Hepatocyte (in vitro differentiated cells): ENCODE measurements at places on chromosomes 5 and 9. TPM values are rescaled to one million over a fixed set of nuclear protein-coding genes. Genes with fewer than 3 reads are reported as not detected.
A peak's percentile ranks its signal among the peaks of the same experiment; 100 is the strongest.

Gene CLTA
- total RNA-seq = 317 and 339 TPM in 2 replicates

Gene SNCB
- total RNA-seq = not detected in 2 replicates

Gene TAF11L10
- total RNA-seq = not detected in 2 replicates

Gene TMEM167A
- 130 and 174 TPM in 2 replicates for total RNA-seq

Gene KLF4
- 59.8 and 66.8 TPM in 2 replicates for total RNA-seq

Gene MCIDAS
- total RNA-seq = not detected in 2 replicates

Gene SLC6A19
- total RNA-seq = 5.2 and 6.7 TPM in 2 replicates

Gene HEXB
- 216 and 224 TPM in 2 replicates for total RNA-seq

DNA sequence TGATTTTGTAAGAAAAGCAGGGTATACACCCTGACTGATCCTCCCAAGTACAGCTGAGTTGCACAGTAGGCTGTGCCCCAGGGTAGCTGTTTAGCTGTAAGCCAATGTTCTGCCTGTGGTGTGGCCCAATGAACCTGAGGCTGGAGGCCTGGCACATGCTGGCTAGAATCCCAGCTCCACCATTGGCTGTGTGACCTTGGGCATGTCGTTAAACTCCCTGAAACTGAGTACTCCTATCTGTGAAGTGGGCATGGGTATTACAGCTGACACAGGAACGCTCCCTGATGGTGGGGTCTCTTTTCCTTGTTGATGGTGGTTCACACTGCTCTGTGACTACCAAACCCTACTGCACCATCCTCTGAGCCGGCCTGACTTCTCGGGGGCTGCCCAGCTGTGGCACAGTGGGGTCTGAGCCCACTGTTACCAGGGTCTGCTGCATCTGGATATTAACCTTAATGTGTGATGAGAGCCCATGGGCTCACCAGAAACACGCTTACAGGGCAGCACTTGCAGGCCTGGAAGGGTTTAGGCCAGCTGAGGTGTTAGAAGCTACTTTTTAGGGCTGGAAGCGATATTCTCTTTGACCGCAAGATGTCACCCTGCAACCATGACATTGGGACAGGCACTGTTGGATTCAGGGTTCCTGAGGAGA lies 7.0 kb upstream of the GADD45G start:
- no peaks in the 10 kb centered on the region for H3K27me3 ChIP-seq
- no peak overlapping the region for H3K27ac ChIP-seq
- peak; percentile 78 for DNase-seq
- H3K36me3 ChIP-seq = no peaks in the 10 kb centered on the region
- no peak overlapping the region for H3K4me3 ChIP-seq

DNA sequence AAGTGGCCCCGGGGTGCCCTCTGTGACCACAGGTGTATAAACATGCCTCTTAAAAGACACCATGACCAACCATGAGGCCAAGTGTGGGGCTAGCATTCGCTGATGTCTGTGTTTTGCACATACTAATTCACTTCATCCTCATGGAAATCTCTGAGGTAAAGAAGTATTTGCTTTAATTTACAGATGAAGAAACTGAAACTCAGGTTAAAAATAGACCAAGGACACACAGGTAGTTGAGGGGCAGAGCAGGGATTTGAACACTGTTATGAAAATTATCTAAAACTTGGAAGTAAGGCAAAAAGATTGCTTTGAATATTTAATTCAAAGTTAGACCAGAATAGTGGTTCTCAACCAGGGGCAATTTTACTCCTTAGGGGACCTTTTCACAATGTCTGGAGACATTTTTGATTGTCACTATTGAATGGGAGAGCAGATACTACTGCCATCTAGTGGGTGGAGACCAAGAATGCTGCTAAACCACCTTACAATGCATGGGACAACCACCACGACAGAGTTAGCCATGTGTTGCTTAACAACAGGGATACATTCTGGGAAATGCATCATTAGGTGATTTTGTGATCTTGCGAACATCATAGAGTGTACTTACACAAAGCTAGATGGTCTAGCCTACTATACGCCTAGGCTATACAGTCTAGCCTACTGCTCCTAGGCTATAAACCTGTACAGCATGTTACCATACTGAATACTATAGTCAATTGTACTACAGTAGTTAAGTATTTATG lies 8.0 kb upstream of the FXN start:
- no peak overlapping the region for H3K27ac ChIP-seq
- DNase-seq = peak; percentile 76
- no peaks in the 10 kb centered on the region for H3K36me3 ChIP-seq
- H3K27me3 ChIP-seq = no peaks in the 10 kb centered on the region
- no peak overlapping the region for H3K4me3 ChIP-seq

GRCh38 chr5:58266402-58266801 lies 193.5 kb downstream of the PLK2 start:
- H3K4me1 ChIP-seq = no peaks in the 10 kb centered on the region
- H3K27ac ChIP-seq = no peak overlapping the region
- no peaks in the 10 kb centered on the region for H3K36me3 ChIP-seq
- H3K4me3 ChIP-seq = no peak overlapping the region
- DNase-seq = no peak

DNA sequence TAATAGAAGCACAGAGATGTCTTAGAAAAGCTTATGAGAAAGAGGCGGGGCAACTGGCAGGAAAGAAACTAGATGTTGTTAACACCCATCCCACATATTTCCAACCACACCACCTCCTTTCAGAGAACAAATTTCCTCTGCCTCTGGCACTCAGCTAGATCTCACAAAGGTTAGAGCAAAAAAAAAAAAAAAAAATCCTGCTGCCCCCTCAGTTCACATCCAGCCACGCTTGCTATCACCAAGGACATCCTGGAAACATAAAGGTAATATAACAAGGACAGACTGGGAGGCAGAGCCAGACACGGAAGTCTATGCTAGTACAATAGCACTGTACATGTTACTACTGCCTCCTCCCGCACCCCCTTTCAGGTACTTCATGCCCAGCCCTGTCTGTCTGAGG lies 238.0 kb upstream of the PTGER4 start:
- peak; percentile 40 for DNase-seq
- H3K36me3 ChIP-seq = no peaks in the 10 kb centered on the region

GRCh38 chr5:168568738-168569137 lies 10.4 kb downstream of the PANK3 start:
- no peak overlapping the region for H3K4me3 ChIP-seq
- H3K27ac ChIP-seq = no peak overlapping the region
- H3K27me3 ChIP-seq = no peaks in the 10 kb centered on the region
- DNase-seq = no peak
- no peaks in the 10 kb centered on the region for H3K36me3 ChIP-seq
- no peaks in the 10 kb centered on the region for H3K4me1 ChIP-seq

DNA sequence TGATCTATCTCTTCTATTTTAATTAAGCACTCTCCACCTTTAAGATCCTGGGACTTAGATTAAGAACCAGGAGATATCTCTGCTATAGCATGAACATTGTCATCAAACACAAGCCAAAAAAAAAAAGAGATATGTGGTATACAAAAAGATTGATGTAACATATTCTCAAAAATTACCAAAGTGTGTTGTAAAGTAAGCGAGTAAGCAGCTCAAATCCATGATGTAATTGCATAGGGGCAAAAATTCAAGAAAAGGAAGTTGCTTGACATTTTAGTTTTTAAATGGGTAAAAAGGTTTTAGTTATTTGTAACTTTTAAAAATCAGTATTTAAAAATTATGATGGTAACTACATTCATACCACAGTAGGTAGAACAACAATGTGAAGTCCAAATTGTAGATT lies 40.7 kb downstream of the CNTRL start:
- H3K27me3 ChIP-seq = no peaks in the 10 kb centered on the region
- H3K4me3 ChIP-seq = no peak overlapping the region
- H3K36me3 ChIP-seq = no peaks in the 10 kb centered on the region
- no peak overlapping the region for H3K27ac ChIP-seq
- DNase-seq = no peak

- no peak overlapping the region for H3K4me3 ChIP-seq
- no peak overlapping the region for H3K27ac ChIP-seq
- H3K4me1 ChIP-seq = no peaks in the 10 kb centered on the region
- H3K27me3 ChIP-seq = peaks cover 14% of the 10 kb centered on the region
- no peaks in the 10 kb centered on the region for H3K36me3 ChIP-seq
These were observed 14.9 kb downstream of the ARHGEF28 start for GRCh38 chr5:73640861-73641320.

GRCh38 chr9:129467004-129467588 lies 153.8 kb downstream of the C9orf50 start:
- no peak overlapping the region for H3K4me3 ChIP-seq
- no peaks in the 10 kb centered on the region for H3K36me3 ChIP-seq
- peaks cover 26% of the 10 kb centered on the region for H3K4me1 ChIP-seq
- DNase-seq = no peak
- no peaks in the 10 kb centered on the region for H3K27me3 ChIP-seq

- no peaks in the 10 kb centered on the region for H3K27me3 ChIP-seq
- no peak overlapping the region for H3K27ac ChIP-seq
- H3K36me3 ChIP-seq = no peaks in the 10 kb centered on the region
- H3K4me1 ChIP-seq = peaks cover 3% of the 10 kb centered on the region
These were observed 6.2 kb upstream of the ERGIC1 start for GRCh38 chr5:172827841-172828240.

DNA sequence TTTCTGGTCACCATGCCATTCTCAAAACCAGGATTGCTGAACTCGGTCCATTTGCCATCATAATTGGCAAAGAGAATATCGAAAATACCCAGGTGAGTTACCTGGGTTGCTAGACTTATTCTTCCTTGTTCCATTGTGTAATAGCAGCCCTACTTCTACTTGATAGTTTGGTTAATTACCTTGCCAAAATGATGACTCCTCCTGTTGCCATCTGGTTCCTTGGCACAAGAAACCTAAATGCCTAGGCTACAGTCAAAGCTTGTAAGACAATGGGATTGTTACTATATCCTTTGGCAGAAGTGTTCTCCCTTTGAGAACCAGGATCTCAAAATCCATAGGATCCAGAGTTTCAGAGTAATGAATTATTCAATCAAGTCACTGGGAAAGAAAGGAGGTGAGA lies 373.2 kb upstream of the ACTBL2 start:
- H3K4me1 ChIP-seq = no peaks in the 10 kb centered on the region
- no peaks in the 10 kb centered on the region for H3K27me3 ChIP-seq
- H3K4me3 ChIP-seq = no peak overlapping the region
- no peak overlapping the region for H3K27ac ChIP-seq
- no peaks in the 10 kb centered on the region for H3K36me3 ChIP-seq
- DNase-seq = no peak

DNA sequence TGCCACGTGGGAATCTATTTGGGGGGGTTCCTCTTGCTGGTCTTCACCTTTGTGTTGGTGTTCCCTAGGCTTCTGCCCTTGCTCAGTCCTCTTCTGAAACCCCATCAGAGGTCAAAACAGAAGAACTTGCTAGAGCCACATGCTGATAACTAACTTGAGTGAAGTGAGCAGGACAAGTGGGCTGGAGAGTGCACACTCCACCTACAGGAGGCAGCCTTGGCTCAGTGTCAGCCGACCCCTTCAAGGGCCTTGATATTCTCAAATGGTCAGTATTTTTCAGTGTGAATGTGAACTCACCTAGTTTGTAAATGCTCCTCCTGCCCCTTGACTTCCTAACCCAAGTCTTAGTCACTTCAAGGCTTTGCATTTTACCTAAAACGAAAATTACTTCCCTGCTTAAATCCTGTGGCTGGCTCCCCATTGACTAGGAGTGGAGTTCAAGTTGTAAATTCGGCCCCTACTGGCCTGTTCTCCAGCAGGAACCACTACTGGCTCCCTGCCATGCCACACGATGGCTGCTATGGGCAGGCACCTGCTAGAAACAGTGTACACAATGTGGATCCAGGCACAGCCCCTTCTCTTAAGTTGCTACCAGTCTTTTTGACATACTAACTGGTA lies 3.6 kb upstream of the SLC1A3 start:
- no peaks in the 10 kb centered on the region for H3K36me3 ChIP-seq
- no peaks in the 10 kb centered on the region for H3K4me1 ChIP-seq
- H3K4me3 ChIP-seq = no peak overlapping the region
- no peaks in the 10 kb centered on the region for H3K27me3 ChIP-seq

GRCh38 chr5:141995656-141996055 lies 17.2 kb downstream of the GNPDA1 start:
- H3K36me3 ChIP-seq = no peaks in the 10 kb centered on the region
- no peak overlapping the region for H3K4me3 ChIP-seq
- DNase-seq = no peak

- no peaks in the 10 kb centered on the region for H3K27me3 ChIP-seq
- H3K36me3 ChIP-seq = no peaks in the 10 kb centered on the region
- H3K4me3 ChIP-seq = no peak overlapping the region
- peaks cover 22% of the 10 kb centered on the region for H3K4me1 ChIP-seq
These were observed 290.8 kb downstream of the YTHDC2 start for GRCh38 chr5:113804264-113804663.

- no peak overlapping the region for H3K4me3 ChIP-seq
- no peaks in the 10 kb centered on the region for H3K4me1 ChIP-seq
- no peaks in the 10 kb centered on the region for H3K36me3 ChIP-seq
- no peak for DNase-seq
- H3K27ac ChIP-seq = no peak overlapping the region
These were observed 495.3 kb upstream of the PIK3R1 start for GRCh38 chr5:67720162-67720772.

- no peaks in the 10 kb centered on the region for H3K36me3 ChIP-seq
- no peak overlapping the region for H3K27ac ChIP-seq
- H3K4me3 ChIP-seq = no peak overlapping the region
- peaks cover 3% of the 10 kb centered on the region for H3K4me1 ChIP-seq
- peak; percentile 42 for DNase-seq
These were observed 49.5 kb upstream of the SARDH start for GRCh38 chr9:133787754-133788025.

DNA sequence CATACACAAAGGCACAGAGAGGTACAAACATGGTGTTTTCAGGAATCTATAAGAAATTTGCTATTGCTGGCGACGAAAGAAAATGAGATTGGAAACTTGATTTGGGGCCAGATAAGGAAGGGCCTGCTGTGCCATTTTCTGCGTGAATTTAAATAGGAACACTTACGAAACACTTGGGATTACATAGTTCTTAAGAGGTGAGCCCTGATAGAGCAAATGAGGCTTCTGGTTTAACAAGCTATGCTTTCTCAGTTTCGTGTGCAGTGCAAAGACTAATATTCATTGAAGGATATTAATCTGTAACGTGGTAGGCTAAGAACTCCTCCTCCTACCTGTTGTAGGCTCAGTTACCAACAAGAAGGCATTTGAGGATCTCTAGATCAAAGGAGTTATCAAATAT lies 93.1 kb downstream of the CDK5RAP2 start:
- H3K4me1 ChIP-seq = no peaks in the 10 kb centered on the region
- H3K27ac ChIP-seq = no peak overlapping the region
- H3K4me3 ChIP-seq = no peak overlapping the region
- no peak for DNase-seq

DNA sequence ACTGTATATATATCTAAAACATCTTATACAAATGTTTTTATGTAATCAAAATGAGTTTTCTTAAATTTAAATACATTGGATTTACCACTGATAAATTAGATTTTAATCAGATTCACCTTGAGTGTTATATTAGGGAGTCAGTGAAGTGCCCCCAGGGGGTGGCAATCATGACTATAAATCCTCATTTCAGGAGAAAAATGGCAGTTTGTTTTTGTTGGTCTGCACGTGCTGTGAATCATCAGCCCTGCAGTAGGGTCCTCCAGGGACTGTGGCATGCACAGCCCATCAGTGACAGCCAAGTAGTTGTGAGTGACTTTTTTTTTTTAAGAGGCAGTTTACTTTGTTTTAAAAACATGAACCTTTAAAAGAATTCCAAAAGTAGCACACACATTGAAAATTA lies 65.2 kb downstream of the ZSWIM6 start:
- no peaks in the 10 kb centered on the region for H3K36me3 ChIP-seq
- no peaks in the 10 kb centered on the region for H3K27me3 ChIP-seq
- no peaks in the 10 kb centered on the region for H3K4me1 ChIP-seq
- H3K4me3 ChIP-seq = no peak overlapping the region
